ENCODE measurements at places on chromosomes 7 and 10. TPM values are rescaled to one million over a fixed set of nuclear protein-coding genes. Genes with fewer than 3 reads are reported as not detected.

ZCWPW1 gene
- polyA plus RNA-seq, result 0.89 TPM

CALN1 gene
- not detected for polyA plus RNA-seq

DNA sequence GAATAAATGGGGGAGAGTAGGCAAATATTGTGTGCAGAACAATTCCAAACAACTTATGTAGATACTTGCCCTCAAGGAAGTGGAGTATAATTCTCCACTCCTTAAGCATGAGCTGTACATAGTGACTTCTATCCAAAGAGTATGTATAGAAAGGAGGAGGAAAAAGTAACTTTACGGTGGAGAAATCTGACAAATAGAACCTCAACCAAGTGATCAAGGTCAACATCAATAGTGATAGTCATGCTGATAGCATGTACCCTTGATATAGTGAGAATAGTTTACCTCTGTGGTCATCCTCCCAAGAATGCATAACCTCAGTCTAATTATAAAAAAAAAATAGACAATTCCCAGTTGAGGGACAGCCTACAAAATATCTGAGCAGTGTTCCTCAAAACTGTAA, 89.1 kb upstream of the NANOS1 start:
- no peak for DNase-seq

GRCh38 chr7:87342231-87342630, 3.2 kb upstream of the CROT start:
- no peak for DNase-seq

DNA sequence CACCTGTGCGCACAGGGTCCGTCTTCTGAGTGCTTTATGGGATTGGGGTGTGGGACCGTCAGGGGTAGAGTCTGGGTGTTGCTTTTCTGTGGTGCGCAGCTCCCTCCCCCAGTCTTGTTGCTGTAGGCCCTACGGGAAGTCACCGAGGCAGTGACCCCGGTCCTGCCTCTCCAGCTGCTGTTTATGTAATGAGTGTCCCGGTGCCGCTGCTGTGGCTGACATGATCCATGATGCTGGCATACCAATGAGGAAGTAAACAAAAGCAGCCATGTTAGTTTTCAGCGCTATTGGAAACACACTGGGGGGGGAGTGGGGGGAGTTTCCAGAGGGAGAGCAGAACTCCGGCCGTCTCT, 1.1 kb downstream of the TRIM8 start:
- no peak for DNase-seq

AKR1B15 gene
- 0.10 TPM for polyA plus RNA-seq

DNA sequence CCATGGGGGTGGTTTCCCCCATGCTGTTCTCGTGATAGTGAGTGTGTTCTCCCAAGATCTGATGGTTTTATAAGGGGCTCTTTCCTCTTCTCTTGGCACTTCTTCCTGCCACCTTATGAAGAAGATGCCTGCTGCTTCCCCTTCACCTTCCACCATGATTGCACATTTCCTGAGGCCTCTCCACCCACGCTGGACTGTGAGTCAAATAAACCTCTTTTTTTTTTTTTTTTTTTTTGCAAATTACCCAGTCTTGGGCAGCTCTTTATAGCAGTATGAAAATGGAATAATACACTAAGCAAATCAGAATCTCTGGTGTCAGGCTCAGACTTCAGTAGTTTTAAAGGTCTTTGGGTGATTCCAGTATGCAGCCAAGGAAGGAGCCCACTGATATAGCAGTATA, 28.2 kb downstream of the TAS2R41 start:
- no peak for DNase-seq

DNA sequence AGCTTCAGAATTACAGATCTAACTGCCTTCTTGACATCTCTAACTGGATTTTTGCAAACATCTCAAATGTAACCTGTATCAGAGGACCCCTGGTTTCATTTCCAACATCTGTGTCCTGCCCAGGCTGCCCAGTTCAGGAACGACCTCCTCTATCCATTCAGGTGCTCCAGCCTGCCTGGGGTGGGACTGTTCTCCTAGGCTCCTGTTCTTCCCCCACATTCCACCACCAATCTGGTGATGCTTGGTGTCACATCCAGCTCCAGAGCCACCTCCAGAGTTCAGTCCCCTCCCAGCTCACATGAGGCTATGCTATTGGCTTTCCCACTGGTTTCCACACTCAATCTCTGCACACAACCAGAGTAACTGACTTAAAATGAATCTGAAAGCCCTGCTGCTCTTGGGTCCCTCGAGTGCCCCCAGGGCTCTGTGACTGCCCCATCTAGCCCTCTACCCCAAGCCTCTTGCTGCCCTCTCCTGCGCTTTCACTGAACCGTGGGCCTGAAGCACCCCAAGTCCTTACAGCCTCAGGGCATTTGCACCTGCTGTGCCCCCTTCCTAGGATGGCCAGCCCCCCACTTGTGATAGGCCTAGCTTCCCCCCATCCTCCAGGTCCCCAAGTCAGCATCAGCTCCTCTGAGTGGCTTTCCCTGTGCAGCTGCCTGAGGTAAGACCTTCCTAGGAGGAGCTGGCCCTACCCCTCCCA, 46.1 kb downstream of the PPIF start:
- no peak for DNase-seq

CFAP43 gene
- not detected for polyA plus RNA-seq

Measured in AG04450 (cell line).